ENCODE measurements at places on chromosomes 16 and 17.

DNA sequence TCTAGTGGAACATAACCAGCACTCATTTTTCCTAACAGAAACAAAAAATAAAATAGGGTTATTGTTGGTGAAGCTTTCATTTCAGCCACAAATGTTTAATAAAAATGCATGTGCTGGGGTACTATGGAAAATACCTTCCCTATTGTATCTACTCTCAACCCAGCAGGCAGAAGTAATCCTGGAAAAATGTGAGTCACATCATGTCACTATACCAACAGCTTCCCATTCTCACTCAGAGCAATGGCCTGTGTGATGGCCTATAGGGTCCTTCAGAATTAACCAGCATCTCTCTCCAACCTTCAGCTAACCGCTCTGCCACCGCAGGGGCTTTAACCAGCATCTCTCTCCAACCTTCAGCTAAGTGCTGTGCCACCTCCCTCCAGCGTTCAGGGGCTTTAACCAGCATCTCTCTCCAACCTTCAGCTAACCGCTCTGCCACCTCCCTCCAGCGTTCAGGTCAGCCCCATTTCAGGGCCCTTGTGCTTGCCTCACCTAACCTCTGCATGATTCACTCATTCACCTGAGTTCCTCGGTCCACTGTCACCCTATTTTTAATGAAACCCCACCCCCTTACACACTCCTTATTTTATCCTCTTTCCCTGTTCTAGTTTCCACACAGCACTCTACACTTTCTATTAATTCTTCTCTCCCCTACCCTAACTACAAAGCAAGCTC, 34.0 kb downstream of the UBE2G1 start:
- DNase-seq, result no peak

DNA sequence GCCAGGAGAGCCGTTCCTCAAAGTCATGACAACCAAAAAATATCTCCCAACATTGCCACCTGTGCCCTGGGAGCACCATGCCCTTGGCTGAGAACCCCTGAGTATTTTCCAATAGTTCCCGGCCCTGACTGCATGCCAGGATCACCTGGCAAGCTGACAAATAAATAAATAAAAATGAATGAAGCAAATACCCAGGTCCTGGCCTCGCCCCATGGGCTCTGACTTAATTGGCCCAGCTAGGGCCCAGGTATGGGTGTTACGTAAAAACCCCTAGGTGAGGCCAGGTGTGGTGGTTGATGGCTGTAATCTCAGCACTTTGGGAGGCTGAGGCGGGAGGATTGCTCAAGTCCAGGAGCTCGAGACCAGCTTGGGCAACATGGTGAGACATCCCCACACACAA, 2.7 kb upstream of the C16orf74 start:
- DNase-seq, result no peak

DNA sequence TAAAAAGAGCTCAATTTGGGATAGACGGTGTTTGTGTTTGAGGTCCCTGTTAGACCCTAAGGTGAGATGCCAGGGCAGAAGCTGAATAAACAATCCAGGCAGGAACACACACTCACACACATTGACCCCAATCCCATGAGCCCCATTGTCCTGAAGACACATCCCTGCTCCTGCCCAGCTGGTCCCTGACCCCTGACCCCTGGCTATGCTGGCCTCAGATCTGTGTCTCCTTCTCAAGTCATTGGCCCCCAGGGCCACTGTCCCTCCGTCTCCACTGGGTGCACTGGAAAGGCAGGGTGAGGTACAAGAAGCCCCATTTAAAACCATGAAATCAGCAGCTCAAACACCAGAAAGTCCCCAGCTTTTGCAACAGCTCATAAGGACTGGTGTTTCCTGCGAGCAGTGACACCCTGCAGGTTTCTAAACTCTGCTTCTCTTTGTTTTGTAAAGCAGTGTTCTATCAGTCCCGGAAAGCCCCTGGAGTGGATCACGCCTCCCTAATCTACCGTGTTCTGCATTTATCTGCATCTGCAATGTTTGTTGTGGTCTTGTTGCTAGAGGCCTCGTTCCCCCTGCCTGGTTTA, 18.0 kb upstream of the ASGR2 start:
- peak; percentile 74 for DNase-seq

- DNase-seq, result peak; percentile 16
These were observed 393.1 kb upstream of the ASIC2 start for GRCh38 chr17:33686171-33686570.

- no peak for DNase-seq
These were observed 160.9 kb downstream of the MAP2K6 start for GRCh38 chr17:69575346-69575761.

GRCh38 chr16:78310990-78311561, 211.6 kb downstream of the WWOX start:
- DNase-seq, result peak; percentile 1

- peak; percentile 59 for DNase-seq
These were observed 56.2 kb downstream of the PRMT7 start for GRCh38 chr16:68367030-68367429.

DNA sequence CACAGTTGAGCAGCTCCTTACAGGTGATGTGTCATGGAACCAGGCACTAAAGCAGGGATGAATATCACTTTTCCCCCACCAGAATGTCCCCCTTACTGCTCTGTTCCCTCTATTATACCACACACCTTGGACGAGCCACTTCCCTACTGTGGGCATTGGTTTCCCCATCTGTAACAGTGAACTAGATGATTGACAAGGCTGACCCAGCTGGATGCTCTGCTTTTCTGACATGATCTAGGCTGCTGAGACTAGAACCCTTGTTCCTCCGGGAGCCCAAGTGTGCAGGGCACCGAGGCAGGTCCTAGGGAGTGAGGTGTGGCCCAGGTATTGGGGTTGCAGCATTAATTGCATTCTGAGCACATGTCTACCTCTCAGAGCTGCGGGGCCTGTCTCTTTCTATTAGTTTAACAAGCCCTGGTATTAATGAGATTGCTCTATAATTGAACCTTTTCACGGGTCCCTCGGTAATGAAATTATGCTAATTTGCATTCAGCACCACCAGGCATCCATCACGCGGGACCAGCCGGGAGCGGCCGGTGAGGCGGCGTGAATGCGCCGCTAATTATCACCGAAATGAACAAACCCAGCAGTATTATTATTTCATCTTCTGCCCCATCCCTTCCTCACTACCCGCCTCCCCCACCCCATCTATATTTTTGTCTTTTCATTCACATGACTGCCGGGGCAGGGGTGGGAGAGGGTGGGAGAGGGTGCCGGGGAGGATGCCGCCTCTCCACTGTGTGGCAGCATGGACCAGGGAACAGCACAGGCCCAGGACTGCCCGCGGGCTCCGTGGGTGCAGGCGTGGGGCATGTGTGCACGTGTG, 121.1 kb downstream of the CYLD start:
- DNase-seq, result no peak

DNA sequence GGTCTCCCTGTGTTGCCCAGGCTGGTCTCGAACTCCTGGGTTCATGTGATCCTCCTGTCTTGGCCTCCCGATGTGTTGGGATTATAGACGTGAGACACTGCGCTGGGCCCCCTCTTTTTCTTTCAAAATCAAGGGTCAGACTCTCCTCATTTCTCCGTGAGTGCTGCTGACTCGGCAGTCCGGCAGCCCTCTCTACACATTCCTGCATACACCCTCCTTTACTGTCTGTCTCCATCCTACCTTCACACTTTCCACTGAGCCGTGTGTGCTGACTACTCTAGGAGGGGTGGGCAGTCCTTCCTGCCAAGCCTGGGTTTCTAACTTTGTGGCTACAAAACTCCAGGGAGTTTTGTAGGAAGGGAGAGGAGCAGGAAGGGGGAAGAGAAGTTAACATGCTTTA, 195.2 kb downstream of the PARN start:
- DNase-seq, result no peak

DNA sequence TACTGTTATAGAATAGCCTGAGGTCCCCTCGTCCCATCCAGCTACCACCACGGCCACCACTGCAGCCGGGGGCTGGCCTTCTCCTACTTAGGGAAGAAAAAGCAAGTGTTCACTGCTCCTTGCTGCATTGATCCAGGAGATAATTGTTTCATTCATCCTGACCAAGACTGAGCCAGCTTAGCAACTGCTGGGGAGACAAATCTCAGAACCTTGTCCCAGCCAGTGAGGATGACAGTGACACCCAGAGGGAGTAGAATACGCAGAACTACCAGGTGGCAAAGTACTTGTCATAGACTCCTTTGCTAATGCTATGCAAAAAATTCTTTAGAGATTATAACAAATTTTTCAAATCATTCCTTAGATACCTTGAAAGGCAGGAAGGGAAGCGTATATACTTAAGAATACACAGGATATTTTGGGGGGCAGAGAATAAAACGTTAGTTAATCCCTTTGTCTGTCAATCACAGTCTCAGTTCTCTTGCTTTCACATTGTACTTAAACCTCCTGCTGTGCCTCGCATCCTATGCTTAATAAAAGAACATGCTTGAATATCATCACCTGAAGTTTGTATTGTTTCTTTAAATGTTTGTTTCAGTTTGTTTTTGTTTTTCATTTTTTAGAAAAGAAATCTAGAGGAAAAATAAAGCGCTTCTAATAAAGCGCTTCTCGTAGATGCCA, 388.3 kb downstream of the MAF start:
- no peak for DNase-seq

DNA sequence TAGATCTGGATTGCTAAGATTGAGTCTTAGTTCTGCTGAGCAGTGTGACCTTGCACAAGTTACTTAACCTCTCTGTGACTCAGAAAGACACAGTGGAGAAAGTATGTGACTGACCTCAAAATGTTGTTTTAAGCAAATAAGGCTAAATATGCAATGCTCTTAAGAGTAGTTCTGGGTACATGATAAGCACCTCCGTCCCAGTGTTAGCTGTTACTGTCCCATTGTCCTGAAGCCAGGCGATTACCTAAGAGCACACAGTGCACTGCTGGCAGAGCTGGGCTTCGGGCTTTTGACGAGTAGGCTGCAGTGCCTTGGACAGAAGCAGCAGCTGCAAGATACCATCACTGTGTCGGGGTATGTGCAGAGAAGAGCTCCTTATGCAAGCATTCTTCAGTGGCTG, 32.7 kb upstream of the FOXF1 start:
- DNase-seq, result no peak

DNA sequence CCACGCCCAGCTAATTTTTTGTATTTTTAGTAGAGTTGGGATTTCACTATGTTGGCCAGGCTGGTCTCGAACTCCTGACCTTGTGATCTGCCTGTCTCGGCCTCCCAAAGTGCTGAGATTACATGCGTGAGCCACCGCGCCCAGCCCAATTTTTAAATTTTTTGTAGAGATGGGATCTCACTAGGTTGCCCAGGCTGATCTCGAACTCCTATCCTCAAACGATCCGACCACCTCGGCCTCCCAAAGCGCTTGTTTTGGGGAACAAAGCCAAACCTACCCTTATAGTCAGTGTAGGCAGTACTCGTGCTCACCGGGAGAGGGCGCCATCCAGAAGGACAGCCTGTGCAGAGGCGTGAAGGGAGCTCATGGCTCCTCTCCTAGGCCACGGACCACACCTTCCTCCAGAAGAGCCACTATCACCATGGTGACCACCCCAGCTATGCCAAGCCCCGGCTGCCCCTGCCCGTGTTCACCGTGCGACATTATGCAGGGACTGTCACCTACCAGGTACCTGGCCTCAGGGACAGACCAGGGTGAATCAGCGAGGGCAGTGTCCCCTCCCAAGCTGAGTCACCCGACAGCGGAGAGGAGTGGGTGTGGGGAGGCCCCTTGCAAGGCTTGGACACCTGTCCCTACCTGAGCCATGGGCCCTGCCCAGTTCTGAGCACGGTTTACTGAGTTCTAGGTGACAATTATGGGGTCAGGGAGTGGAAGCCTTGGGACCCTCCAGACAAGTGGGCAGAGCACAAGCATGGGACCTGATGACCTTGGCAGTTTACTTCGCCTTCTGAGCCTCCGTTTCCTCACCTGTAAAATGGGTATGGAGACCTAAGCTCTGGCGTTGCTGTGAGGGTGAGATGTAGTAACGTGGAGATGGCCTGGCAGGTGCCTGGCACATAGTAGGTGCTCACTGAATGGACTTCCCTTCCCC, 13.7 kb downstream of the MYO15B start:
- peak; percentile 69 for DNase-seq

GRCh38 chr17:31926100-31926729, 10.6 kb upstream of the SUZ12 start:
- peak; percentile 31 for DNase-seq

DNA sequence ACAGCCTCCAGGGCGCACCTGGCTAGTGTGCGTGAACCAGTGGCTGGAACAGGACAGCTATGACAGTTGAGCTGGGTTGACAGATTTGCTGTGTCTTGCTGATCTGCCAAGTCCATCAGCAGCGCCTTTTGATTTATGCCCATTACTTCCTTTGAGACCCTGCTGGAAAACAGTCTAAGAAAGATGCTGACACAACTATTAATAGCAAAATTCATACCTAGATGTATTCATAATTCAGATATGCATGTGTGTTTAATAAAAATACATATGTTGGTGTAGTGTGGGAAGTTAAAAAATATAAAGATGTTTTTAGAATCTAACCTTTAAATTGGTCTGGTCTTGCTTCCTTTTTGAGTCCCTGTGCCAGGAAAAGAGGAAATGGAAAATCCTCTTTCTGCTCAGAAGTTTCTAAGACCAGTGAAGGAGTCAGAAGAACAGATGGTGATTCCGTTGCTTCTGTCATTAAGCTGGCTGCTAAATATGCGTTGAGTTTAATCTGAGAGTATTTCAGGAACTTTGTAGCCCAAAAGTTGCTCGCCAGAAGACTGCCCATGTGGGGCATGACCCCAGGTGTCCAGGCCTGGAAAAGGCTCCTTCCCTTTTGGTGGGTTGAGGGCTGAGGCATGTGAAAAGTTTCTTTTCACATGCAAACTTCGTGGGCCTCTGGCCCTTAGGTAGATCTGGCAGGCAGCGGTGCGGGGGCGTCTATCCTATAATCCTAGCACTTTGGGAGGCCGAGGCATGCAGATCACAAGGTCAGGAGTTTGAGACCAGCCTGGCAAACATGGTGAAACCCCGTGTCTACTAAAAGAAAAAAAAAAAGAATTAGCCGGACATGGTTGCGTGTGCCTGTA, 40.0 kb upstream of the ENDOV start:
- no peak for DNase-seq

DNA sequence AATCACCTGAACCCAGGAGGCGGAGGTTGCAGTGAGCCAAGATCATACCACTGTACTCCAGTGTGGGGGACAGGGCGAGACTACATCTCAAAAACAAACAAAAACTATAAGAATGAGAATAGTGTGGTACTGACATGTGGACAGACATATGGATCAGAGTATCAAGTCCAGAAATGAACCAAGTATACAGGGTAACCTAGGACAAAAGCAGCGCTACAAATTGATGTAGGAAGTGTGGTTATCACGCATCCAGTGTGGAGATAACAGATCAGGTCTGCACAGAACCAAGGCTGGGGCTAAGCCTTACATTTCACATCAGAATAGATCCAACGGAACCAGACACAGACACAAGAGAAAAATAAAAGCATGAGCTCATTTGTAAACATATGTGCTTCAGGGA, 23.0 kb upstream of the C16orf95 start:
- DNase-seq, result no peak

GRCh38 chr16:84197466-84198128, 6.6 kb downstream of the ADAD2 start:
- no peak for DNase-seq

- DNase-seq, result no peak
These were observed 6.8 kb downstream of the MYO1D start for GRCh38 chr17:32870027-32870670.

DNA sequence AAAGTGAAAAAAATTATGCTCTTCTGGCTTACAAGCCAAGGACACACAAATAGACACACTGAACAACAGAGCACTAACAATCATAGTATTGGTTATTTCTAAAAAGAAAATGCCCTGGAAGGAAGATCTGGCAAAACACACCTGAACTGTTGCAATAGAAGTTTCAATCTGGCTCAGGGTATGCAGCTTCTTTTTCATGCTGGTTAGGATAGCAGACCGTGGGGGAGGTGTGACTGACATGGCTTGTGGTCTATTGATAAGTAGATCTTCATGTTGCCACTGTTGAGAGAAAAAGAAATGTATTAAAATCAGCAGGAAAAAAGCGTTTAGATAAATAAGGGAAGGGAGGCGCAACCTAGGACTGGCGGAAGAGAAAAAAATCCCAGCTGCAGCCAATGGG, 26.5 kb upstream of the ARL6IP1 start:
- DNase-seq, result peak; percentile 9
